Activated T-helper 9 cell treated with anti-CD3 and anti-CD28 coated beads, Interleukin-2, amount 50 U/mL, for 16 hours (primary cell): ENCODE measurements at places on chromosomes 4 and X.

DNA sequence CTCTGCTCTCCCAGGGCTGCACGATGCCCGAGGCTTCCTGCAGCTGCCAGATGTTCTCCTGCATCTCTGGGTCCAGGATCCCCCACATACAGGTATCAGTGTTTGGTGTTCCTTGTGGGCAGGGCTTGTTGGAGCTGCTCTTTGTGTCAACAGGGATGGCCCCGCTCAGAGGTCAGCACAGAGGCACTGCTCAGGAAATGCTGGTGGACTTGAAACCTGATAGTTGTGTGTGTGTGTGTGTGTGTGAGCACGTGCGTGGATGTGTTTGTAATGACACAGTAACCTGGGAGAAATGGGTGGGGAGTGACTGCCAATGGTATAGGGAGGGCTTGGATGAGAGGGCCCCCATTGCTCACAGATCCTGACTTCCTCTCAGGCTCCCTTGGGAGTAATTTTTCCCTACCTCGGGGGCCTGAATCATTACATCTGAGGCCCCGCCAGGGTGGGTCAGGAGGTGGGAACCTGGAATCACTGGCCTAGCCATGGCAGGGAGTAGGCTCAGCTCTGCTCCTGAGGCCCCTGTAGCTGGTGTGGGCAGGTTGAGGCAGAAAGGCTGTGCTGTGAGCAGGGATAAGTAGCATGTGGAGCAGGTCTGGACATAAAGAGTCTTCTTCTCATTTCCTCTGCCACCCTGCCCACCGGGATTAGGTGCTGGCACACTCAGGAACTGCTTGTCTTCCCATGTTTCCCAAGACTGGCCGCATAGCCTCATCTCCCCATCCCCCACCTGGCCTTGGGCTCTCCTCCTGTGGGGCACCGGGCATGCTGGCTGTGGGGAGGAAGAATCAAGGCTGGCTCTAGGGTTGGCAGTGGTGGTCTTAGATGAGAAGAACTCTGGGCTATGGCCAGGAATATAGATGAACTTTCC lies 2.5 kb upstream of the EFNB1 start:
- no peak for DNase-seq

DNA sequence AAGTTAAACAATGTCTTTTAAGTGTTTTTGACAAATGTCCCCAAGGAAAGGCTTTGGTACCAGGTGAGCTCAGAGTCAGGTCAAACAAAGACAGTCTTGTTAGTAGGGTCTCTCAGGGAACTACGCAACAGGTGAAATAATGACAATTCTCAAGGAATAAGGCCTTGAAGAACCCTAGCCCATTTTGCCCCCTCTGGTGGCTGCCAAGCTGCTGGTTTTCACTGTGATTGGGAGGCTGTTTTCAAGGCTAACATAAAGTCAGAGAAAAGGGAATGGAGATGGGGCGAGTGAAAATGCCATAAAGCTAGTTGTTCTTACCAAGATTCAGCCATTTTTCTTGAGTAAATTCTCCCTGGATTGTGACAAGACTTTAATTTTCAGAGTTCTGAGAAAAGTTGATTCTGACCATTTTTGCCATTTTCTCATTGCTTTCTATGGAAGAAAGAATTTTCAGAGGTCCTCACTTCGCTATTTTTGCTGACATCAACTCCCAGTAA lies 58.7 kb downstream of the RWDD4 start:
- no peak for DNase-seq

DNA sequence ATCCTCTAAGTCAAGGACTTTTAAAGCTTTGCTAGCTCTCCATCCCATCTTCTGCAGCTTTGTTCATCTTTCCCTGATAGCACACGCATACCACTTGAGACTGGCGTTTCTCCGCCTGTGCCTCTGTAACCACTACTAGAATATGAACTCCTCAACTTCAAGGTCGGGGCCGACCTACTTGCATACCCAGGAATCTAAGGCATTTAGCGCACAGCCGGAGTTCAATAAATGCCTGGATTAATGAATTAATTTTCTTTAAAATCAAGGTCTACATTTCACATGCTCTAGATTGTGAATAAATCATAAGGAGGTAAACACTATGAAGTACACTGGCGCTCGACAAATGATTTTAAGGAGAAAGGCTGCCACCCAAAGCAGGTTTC lies 89.3 kb downstream of the HNRNPD start:
- DNase-seq, result no peak

- peak; percentile 21 for DNase-seq
Measured at GRCh38 chrX:54042609-54043021, 1.7 kb downstream of the PHF8 start.

DNA sequence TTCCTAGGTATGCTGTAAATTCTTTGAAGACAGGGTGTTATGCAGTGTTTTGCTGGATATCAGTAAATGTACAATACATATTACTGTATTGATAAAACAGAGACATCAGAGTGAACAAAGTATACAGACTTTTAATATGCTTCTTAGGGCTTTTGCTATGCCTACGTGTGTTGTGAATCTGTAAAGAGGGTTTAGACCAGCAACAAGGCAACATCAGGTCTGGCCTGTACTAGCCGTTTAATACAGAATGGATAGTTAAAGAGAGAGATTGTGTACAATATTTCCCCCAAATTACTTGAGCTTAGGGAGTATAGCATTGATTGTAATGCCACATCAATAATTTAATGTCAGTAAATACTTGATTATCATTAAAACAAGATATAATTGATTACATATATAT lies 75.2 kb downstream of the PAQR3 start:
- DNase-seq, result no peak
